ENCODE measurements at places on chromosomes 7 and 10.

GRCh38 chr10:33247221-33247922, 87.1 kb downstream of the NRP1 start:
- no peak for DNase-seq

GRCh38 chr10:87878664-87879459, 15.4 kb downstream of the PTEN start:
- DNase-seq, result no peak

DNA sequence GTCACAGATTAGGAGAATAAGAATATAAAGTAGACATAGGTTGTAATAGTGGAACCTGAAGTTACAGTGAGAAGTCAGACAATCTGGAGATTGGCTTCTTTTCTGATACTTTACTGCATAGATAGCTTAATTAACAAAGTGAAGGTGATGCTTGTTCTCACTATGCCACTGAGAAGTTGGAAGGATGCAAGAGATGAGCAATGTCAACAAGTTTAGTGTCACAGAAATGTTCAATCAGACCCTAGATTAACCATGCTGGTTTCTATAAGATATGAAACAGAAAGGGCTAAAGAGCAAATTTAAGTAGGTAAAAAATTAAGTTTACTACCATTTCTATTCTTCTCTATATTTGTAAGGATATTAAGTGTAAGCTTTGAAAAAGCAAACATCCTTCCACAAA, 838.6 kb upstream of the SORCS1 start:
- no peak for DNase-seq

DNA sequence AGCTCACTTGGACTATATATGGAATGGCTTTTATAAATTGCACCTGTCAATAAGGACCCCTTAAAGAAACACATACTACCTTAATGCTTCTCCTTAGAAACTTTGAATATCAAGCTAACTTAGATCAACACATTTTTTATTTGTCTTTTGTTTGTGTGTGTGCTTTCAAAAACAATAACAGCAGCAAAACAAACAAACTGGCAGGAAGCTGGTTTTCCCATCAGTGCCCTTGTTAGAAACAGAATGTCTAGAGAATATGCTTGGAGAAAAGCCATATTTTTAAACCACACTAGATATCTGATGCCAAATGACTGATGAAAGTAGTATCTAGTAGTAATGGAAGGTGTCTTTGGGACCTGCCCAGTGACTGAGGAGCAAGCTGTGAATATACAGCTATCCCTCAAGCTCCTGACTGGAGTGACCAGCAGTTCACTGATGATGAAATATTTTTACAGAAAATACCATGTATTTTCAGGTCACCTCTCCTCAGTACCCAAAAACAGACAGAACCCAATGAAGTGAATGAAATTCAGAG, 1.0 kb downstream of the PDE1C start:
- DNase-seq, result peak; percentile 45

- peak; percentile 12 for DNase-seq
These were observed 3.0 kb downstream of the LAMB1 start for GRCh38 chr7:107999779-108000560.

DNA sequence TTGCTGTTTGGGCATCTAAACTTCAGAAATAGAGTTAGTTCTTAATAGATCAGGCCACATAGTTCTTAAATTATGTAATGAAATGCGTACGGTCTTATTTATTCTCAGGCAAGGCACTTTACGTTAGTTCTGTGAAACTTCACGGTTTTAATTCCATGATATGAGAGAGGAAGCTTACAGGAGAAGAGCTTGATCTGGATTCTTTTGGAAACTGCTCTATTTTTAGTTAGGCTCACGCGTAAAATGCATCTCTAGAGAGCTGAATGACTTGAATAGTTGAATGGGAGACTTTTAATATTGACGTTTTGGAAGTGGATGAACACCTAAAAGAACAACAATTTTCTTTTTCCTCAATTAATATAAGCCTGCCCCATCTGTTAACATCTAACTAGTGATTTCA, 71.1 kb downstream of the PRKG1 start:
- no peak for DNase-seq

GRCh38 chr7:148975896-148976295, 52.4 kb downstream of the PDIA4 start:
- DNase-seq, result no peak

- DNase-seq, result no peak
These were observed 14.0 kb upstream of the ADD3 start for GRCh38 chr10:109993551-109994330.

- no peak for DNase-seq
These were observed 21.6 kb upstream of the FAM180A start for GRCh38 chr7:135770139-135770710.

GRCh38 chr10:120827251-120827875, 23.8 kb upstream of the WDR11 start:
- no peak for DNase-seq

DNA sequence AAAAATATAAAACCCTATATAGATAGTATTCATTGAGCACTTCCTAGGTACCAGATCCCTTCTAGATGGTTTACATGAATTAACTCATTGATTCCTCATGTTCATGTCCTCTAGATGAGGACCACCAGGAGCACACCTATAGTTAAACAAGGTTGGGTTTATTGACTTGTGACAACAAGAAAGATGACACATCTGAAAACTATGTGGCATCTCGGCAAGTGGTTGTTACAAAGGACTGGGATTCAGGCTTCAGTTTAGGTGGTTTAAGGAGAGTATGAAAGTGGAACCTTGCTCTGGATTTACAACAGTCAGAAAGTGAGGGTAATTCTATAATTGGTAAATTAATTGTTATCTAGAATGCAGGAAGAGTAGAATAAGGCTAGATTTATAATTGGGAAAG, 99.0 kb upstream of the PHF14 start:
- DNase-seq, result no peak

- DNase-seq, result no peak
These were observed 121.6 kb downstream of the EGFR start for GRCh38 chr7:55140221-55140940.

DNA sequence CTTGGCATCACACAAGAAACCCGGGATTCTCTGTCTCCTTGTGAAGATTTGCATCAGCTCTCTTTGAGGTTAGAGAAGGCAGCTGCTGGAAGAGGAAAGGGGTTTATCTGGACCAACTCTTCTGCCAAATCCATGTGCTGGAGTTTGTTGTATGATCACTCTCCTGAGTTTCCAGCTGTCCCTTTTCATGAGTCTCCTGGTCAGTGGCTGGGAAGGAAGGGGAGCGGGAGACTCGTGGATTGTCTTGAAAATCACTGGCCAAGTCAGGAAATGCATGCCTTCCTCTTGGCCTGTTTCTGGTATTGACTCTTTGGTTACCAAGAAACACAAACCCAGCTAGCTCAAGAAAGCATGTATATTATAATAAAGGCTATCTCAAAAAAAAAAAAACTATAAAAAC, 38.8 kb downstream of the TACR2 start:
- no peak for DNase-seq

DNA sequence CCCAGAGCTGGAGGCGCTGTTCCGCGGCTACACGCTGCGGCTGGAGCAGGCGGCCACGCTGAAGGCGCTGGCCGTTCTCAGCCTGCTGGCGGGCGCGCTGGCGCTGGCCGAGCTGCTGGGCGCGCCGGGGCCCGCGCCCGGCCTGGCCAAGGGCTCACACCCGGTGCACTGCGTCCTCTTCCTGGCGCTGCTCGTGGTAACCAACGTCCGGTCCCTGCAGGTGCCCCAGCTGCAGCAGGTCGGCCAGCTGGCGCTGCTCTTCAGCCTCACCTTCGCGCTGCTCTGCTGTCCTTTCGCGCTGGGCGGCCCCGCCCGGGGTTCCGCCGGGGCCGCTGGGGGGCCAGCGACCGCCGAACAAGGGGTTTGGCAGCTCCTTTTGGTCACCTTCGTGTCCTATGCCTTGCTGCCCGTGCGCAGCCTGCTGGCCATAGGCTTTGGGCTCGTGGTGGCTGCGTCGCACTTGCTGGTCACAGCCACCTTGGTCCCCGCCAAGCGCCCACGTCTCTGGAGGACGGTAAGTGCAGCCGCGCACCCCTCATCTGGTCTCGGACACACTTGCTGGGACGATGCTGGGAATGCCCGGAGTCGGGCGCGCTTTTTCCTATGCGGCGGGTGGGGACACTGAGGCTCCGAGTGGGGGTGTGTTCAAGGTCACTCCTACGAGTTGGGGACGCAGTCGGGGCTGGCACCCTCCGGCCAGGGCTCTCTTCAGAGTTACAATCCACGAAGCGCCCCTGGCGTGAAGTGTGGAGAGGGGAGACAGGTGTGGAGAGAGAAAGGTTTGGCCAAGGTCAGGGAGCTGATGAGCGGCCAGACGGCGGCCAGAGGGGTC, 717 bp downstream of the ADCY1 start:
- peak; percentile 61 for DNase-seq

- no peak for DNase-seq
These were observed 190.6 kb downstream of the PTPN20 start for GRCh38 chr10:47101807-47102206.

GRCh38 chr10:6487920-6488319, 92.2 kb downstream of the PRKCQ start:
- DNase-seq, result no peak

DNA sequence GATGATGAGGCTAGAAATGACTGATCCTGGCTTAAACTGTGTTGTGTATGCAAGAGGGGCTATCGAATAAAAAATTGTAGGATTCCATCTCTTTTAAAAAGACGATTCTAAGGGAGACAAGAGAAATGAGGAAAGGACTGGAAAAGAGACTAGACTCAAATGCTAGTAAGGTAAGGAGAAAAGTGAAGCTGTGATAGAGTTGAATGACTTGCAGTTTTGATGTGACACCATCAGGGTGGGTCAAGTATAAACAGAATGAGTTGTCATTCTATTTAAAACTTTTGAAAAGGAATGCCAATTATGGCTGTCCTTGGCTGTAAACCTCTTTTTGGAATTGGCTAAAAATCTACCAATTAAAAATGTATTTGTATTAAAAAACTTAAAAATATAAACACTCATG, 184.5 kb upstream of the PHF14 start:
- DNase-seq, result no peak

DNA sequence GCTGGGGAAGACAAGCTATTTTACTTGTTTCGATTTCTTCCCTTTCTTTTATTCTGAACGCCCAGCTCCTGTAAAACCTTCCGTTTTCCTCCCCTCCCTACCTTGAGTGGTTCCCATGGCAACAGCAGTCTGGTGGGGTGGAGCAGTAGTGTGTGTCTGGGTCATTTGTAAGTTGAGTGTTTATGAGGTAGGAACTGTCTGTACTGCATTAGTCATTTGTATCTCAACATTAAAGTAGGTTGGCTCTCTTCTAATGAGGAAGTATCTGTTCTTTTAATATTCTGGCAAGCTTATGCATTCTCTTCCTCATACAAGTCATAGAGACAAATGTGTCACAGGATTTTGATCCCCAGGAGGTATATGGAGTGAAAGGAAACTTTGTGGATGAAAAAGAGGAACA, 85.3 kb upstream of the CCDC6 start:
- peak; percentile 27 for DNase-seq

DNA sequence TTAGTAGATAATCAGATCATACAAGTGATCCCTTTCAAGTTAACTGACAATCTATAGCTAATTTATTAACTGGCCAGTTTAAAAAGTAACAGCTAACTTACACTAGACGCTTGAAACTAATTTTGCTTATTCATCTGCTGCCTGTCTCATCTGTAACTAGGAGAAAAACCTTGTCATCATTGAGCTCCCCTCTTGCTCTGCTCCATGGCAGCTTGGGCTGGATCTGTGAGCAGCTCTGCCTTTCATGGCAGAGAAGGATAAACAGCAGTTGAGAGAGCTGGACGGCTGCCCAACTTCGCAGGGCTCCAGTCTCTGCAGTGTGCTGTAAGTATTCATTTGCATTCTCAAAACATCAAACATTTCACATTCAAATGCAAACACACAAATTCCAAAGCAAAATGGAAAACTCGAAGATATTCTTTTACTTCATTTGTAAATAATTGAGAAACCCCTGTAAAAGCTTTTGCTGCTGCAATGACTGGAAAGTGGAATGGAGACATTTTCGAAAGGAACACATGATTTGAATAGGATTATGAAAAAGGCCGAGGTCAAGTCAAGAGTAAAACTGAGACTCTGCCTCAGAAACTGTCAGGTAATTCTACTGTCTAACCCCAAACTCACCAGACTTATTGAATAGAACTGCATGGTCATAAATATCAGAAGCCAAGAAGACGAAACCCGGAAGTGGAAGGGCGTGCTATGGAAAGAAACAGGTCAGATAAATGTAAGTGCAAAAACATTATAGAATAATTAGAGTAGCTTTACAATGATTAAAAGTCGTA, 17.6 kb downstream of the SLC35B4 start:
- DNase-seq, result peak; percentile 95

- DNase-seq, result no peak
These were observed 255.4 kb downstream of the TYW1 start for GRCh38 chr7:67251986-67252558.

DNA sequence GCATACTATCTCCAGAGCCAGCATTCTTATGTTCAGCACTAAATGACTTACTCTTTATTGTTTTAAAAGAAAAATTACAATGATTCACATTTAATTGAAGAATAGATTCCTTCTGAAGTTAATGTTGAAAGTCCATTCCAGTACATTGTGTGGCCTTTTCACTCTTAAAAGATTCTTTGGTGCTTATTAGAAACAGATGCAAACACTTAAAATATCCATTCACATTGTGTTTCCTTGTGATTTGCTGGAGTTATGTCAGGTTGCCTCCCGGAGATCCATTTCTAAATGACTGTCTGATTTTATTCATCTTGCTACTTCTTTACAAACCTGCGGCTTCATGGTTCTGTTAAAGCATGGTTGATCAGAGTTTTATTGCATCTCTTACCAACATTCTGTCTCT, 152.8 kb downstream of the FOXP2 start:
- no peak for DNase-seq

DNA sequence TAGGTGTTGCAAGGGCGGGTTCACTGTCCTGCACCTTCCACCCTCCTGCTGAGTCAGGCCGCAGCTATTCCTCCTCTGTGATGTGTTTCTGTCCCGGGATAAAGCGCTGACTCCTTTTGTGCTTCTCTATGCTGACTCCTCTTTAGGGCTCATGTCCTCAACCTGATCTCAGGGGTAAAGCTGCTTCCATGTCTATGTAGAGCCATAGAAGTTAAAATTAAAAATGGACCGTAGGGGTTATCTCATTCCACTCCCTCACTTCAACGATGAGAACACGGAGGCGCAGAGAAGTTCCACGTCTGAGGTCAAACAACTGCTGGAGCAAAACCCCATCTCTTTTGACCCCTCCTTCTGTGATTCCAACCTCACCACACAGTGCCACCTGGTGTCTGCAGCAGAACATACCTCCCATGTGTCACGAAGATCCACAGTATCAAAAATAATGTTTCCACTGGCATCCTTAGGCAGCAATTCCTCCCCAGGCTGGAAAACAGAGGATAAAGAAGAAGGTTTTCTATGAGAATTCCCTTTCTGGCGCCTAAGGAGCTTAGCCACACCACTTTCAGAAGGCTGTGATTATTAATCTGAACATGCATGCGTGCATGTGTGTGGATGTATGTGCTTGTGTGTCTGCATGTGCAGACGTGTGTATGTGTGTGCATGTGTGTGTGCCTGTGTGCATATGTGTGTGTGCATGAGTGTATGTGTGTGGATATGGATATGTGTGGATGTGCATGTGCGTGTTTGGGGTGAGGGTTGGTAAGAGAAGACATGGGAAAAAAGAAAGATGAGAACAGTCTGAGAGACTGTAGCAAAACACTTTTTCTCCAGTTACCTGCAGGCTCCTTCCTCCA, 81.2 kb upstream of the UCN3 start:
- peak; percentile 2 for DNase-seq

Data from G401 (cell line).